SK-N-DZ (cell line): ENCODE measurements at places on chromosomes 4 and X.
A peak's percentile ranks its signal among the peaks of the same experiment; 100 is the strongest.

GRCh38 chr4:142064181-142064580, 427.8 kb downstream of the IL15 start:
- DNase-seq = no peak

DNA sequence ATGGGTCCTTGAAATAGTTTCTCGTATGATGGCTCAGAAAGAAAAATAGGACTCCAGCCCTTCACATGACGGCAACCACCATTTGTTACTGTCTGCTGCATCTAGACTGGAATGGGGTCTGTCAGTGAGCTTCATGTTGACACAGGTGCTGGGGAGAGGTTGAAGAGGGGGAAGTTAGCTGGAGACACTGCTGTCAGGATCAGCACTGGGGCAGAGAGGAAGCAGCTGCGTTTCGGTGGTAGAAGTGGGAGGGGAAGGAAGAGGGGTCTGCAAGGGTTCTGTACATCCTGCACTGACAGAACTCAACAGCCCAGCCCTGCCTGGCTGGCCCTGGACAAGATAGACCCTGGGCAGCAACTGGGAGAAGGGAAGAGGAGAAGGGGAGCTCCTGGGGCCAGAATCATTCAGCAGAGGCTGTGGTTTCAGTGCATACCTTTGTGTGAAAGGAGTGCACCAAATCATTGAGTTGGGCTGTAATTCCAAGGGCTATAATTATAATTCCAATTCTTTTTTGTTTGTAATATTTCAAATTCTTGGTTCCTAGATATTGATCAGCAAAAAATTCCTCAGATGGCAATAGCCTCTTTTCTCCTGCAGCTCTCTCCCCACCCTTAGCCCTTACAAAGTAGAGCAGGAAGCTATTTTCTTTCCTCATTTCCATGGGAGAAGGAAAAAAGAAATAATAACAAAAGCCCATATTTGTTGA, 119.4 kb upstream of the C1GALT1C1 start:
- no peak for DNase-seq

- DNase-seq = no peak
Observed at GRCh38 chr4:181078196-181078595, 1165.0 kb upstream of the TENM3 start.

DNA sequence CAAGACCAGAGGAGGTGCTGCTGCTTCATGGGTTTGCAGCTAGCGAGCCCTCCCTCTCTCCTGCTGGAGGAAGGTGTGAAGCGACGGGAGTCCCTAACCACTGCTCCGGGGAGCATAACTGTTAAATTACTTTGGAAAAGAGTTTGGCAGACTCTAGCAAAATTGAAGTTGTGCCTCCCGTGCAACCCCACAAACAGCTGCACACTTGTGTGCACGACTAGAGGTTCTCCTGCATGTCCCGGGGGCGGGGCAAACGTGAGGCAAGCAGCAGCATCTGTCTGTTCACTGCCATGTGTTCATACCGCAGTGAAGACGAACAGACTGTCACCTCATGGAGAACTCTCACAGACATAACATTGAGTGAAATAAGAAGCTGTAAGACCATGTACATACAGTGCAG, 34.5 kb downstream of the TNIP2 start:
- DNase-seq = no peak

DNA sequence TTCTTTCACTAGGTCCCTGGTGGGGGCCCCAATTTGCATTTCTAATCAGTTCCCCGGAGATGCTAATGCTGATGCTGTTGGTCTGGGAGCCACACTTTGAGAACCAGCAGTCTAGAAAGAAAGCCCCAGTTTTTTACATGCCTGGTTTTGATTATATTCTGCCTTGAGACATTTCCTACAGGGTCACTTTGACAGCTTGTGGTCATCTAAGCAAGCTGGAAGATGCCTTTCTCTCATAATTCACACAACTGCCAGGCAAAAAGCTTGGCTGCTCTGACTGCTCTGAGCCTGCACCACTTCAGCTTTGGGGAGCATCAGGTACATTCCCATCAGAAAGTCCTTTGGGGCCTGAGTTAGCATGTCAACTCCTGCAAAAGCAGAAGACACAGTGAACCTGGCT, 5.9 kb upstream of the PLAC1 start:
- no peak for DNase-seq

DNA sequence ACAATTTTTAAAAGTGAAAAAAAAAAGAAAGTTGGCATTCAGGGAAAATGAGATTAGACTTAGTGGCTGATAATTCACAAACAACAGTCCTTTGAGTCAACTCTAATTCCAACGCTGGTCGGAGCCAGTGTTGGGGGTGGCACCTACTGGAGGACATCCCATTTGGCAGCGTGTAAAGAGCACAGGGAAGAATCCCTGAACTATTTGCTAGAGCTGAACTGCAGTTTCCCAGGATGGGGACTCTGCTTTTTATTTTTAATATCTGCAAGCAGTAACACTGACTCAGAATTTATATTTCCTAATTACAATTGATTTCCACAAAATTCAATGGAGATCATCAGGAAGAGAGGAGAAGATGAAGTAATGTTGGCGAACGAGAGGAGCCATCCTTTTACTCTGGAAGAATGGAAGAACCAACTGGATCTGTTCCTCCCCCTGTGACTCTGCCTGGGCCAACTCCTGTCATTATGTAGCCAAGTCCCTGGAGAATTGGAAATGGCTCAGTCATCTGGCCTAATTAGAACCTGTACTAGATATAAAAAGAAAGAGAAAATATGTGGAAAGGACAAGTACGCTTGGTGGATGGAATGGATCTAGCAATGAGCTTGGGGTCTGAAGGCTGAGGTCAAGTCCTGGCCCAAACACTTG, 76.7 kb downstream of the IRF2 start:
- no peak for DNase-seq

DNA sequence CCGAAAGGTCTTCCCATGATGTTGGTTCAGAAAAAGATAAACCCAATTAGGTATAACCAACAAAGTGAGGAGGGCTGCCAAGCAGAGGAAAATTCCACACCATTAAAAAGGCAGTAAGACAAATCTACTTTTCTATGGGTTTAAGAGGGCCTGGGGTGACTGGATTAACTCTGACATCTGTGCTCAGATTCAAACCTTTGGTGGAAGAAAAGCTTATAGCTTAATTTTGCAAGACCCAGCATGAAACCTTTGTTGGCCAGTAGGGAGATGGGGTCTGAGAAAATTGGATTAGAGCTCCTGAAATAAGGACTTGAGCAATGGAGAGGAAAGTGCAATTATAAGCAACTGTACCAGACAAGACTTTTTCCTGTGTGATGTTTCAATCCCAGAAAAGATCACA, 104.2 kb downstream of the KDR start:
- DNase-seq = no peak

DNA sequence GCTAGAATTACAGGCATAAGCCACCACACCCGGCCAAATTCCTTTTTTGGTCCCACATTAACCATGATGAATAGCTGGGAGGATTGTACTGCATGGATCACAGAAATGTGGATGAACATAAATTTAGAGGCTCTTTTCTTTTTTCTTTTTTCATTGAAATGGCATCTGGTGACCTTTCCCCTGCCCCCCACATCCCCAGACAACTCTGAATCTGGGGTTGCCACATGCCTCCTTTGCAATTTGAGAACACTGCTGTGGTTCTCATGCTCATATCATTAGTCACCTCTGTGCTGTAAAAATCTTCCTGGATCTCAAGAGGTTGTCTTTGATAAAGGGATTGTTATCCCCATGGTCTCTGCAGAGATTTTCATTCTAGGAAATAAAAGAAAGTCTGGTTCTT, 22.8 kb upstream of the FMR1NB start:
- no peak for DNase-seq

- DNase-seq = no peak
Observed at GRCh38 chr4:2331519-2332200, 69.8 kb upstream of the MXD4 start.

DNA sequence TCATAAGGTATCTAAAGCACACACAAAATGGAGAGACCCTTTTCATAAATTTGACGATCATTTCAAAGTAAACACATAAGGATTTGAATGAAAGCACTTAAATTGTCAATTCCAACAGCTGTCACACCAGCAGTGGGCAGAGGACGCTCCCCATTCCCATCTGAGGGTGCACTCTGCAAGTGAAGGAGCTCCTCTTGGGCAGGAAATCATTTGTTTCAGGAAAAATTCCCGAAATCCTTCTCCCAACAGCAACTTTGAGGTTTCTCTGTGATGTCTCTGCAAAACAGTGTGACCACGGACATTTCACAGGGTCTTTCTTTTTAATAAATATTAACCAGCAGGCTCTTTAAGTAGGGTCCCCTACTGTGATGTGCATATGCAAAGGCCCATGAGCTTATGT, 111.0 kb downstream of the EPHA5 start:
- no peak for DNase-seq

DNA sequence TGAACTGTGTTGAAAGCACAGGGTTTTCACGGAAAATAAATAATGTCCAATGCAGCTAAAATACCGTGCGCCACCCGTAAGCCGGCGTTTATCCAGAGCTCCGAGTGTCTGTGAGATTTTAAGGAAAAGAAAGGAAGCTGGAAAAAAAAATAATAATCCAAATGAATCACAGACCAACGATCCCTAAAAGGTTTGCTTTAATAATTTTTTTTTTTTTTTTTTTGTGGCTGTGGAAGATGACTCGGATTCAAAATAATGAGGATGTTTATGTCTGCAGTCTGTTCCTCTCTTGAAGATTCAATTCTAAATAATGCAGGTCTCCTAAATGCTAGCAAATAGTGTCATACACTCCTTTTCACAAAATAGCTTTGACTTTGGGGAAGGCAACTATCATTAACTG, 84.6 kb upstream of the PPP2R3B start:
- no peak for DNase-seq

DNA sequence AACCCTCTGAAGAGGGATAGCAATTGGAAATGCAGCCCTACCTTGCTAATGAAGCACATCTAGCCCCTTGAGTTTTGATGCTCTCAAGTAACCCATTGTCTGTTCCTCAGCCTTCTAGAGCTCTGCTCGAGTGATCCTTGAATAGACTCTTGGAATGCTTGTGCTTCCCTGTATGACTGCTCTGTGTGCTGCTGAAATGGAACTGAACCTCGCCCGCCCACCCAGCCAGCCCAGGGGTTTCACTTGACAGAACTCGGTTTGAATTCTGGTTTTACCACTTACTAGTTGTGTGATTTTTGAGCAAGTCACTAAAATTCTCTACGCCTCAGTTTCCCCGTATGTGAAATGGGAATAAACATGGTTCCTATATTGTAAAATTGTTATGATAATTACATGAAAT, 77.1 kb downstream of the MID2 start:
- DNase-seq = no peak

GRCh38 chr4:168646001-168646768, 149.3 kb downstream of the PALLD start:
- DNase-seq = no peak

DNA sequence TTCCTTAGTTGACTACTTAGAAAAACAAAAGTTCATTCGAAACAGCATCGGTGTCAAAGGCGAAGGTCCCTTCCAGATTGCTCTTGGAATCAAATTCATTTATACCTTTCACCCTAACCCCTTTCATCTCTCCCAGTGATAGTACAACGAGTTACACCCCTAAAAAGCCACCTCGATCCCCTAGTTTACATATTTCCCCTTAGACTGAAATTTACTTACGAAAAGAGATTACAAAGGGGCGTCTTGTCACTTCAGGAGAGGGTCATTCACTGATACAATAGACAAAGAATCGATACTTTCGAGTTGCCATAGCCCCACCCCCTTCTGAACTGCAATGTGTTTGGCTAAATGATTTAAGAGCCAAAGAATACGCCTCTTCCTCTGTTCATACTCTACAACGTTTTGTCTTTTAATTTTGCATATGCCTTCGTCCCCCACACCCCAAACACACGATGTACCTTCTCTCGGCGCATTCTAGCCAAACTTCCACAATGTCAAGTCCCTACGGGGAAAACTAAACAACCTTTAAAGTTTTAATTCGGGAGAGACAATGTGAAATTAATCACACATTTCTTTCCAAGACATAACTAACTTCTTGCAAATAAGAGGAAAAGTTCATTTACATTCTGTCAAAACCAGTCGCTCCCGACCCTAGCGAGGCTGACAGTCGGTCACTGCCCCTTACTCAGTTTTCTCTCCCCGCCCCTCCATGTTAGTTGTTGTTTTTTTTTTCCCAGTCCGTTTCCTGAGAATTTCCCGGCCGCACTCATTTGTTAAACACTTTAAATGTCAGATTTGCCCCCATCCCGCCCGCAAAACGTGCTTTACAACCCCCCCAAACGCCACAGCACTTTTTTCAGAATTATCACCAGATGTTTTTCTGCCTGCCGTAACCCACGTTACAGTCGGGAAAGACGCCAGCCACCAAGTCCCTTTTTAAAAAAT, 88.6 kb downstream of the HPRT1 start:
- no peak for DNase-seq

- no peak for DNase-seq
Observed at GRCh38 chr4:138410266-138410665, 168.1 kb upstream of the SLC7A11 start.

DNA sequence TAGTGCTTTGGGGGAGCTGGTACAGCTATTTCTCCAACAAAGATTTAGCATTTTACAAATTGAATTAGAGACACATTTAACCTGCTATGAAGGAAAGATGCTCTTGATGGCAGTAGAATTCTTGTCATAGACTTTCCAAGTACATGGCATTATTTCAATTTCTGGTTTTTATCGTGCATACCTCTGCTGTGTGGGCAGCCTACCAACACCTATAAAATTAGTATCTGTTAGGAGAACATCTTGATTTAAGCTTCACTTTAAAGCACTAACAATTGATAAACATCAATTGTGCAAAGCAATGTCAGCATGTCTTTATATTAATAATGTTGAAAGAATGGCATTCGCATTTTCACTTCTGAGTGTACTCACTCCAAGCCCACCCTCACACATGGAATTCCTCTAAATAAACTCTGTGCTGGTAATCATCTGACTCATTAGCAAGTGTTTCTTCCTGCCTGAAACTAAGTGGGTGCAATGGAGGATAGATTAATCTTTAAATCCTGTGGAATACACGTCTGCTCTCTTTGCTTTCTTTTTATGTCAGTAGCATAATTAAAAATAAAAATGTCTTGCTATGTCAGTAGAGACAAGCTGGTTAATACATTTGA, 279.8 kb upstream of the MAGEB18 start:
- peak; percentile 1 for DNase-seq

DNA sequence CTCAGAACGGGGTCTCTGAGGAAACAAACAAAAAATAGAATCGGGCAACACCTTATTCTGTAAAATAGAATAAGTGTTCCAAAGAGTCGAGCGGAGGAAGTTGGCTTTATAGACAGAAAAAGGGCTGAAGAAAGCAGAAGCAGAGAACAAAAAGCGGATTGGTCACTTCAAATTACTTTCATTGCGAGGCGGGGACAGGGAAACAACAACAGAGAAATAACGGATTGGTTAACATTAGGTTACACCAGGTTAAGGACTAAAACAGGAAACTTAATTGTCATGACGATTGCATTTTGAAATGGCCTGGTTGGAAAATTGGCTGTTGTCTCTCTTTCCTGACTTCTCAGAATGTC, 433 bp upstream of the COQ2 start:
- no peak for DNase-seq

- DNase-seq = no peak
Observed at GRCh38 chrX:111609206-111609605, 71.8 kb upstream of the ALG13 start.

DNA sequence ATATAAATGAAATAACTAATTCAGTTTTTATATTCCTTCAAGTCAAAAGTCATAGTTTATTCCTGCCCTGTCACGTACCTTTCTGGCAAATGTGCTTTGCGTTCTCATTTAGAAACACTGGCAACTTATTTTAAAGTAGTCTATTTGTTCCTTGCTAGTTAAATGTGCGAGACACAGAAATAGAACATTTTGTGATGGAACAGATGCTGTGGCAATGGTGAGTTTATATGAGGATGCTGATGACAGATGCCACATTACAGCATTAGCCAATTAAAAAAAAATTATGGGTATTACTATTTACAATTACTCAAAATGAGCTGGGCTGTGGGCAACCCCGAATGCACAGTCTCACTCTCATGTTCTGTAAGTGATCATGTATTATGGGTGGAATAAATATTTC, 26.1 kb upstream of the EPHA5 start:
- DNase-seq = no peak
